ENCODE measurements at places on chromosomes 4 and X. TPM values are rescaled to one million over a fixed set of nuclear protein-coding genes. Genes with fewer than 3 reads are reported as not detected.

Gene TMSB15B
- 1.5 TPM for total RNA-seq

Gene DRD5
- total RNA-seq: not detected

Gene USP51
- total RNA-seq: 2.3 TPM

Gene CTAG1A
- not detected for total RNA-seq

Gene CT47B1
- not detected for total RNA-seq

Gene LPAR4
- 0.33 TPM for total RNA-seq

Gene RHOXF1
- total RNA-seq: not detected

Gene INPP4B
- total RNA-seq: 10.6 TPM

Gene CFAP99
- total RNA-seq: 0.13 TPM

Gene SPANXC
- total RNA-seq: not detected

Gene MUC7
- total RNA-seq: not detected

Gene CDKL2
- total RNA-seq: 2.3 TPM

Gene CD99L2
- total RNA-seq: 85.5 TPM

Gene EVC2
- 7.8 TPM for total RNA-seq

Gene FUNDC2
- total RNA-seq: 59.2 TPM

Gene ARR3
- total RNA-seq: not detected

Gene PPP1R3F
- 8.5 TPM for total RNA-seq

Gene FAM53A
- total RNA-seq: 0.72 TPM

Gene MAGEB18
- total RNA-seq: not detected

Gene EDA2R
- 10.9 TPM for total RNA-seq

Gene IL9R
- not detected for total RNA-seq

Gene ATXN3L
- total RNA-seq: not detected

Gene CLCN4
- 5.1 TPM for total RNA-seq

Gene MID1
- 23.0 TPM for total RNA-seq

Gene PCDH19
- total RNA-seq: 0.07 TPM

Gene RPS6KA6
- 2.3 TPM for total RNA-seq

Gene TEX13C
- total RNA-seq: not detected

Gene IL2RG
- total RNA-seq: not detected

Gene IL15
- total RNA-seq: 7.6 TPM

Gene FGF13
- 0.13 TPM for total RNA-seq

Gene PLAC8
- not detected for total RNA-seq

Gene FAAH2
- 0.07 TPM for total RNA-seq

Gene CSAG3
- total RNA-seq: not detected

Gene CYSLTR1
- total RNA-seq: 5.1 TPM

Gene TAF7L
- 0.20 TPM for total RNA-seq

Gene CUL4B
- total RNA-seq: 66.3 TPM

Gene MAGEB4
- not detected for total RNA-seq

Gene RBM47
- 0.56 TPM for total RNA-seq

Gene BEND4
- not detected for total RNA-seq

Gene TRMT10A
- total RNA-seq: 7.4 TPM

Gene PRR32
- not detected for total RNA-seq

Gene HCCS
- total RNA-seq: 20.3 TPM

Gene C4orf51
- total RNA-seq: not detected

Gene STPG2
- total RNA-seq: not detected

Gene NMU
- total RNA-seq: not detected

Measured in smooth muscle cell of the pulmonary artery (primary cell).